ENCODE measurements at places on chromosomes 2 and 18.
A peak's percentile ranks its signal among the peaks of the same experiment; 100 is the strongest.

GRCh38 chr2:239966853-239967552 is 58.1 kb downstream of the NDUFA10 start:
- DNase-seq = no peak

- no peak for DNase-seq
These were observed 700.6 kb upstream of the ZEB2 start for GRCh38 chr2:145220496-145220895.

GRCh38 chr2:85595301-85596025 is at the start of gene RNF181:
TSS of gene RNF181 (plus strand) at chr2:85595745. CDS start at chr2:85595764, 19 bp downstream.
- DNase-seq = peak; percentile 90

DNA sequence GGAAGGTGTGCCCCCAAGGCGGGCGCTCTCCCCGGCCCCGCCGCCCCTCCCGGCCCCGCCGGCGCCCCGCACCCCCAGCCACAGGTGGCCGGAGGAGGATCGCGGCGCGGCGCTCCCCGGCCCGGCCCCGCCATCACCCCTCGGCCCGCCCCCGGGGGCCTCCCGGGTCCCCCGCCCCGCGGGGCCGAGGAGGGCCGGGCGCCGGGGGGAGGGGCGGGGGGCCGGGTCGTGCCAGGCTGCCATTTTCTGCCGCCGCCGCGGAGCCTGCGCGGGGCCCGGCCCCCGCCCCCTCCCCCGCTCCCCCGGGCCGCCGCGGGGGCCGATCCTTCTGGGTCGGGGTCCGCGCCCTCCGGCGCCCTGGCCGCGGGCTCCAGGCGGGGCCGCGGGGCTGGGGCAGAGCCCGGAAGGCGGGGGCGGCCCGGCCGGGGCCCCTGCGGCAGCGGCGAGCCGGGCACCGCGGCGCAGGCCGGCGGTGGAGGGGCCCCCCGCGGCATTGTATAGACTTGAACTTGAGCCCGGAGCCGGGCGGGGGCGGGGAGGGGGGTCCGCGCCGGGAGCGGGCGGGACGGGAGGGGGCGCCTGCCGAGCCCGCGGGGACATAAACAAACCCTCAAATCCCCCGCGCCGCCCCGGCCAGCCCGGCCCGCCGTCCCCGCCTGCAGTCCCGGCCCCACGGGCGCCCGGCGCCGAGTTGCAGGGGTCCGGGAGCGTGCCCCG is 556 bp downstream of the DNMT3A start:
- no peak for DNase-seq

DNA sequence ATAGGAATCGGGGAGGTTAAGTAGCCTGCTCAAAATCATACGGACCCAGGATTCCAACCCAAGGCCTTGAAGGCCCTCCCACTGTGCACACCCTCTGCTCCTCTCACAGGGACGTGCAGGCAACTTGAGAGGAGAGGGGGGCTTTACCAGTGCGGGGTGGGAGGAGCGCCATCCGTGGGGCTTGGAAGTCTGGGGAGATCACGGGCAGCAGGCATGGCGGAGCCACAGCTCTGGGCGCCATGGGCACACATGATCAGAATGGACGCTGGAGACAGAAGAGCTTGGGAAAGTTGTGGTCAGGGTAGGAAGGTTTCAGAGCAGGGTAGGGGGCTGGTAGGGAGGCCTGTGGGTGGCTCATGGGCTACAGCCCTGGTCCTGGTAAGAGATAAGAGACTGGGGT is 70.7 kb downstream of the TFCP2L1 start:
- no peak for DNase-seq

GRCh38 chr18:46167971-46168370 is 63.8 kb downstream of the HAUS1 start:
- DNase-seq = peak; percentile 48

DNA sequence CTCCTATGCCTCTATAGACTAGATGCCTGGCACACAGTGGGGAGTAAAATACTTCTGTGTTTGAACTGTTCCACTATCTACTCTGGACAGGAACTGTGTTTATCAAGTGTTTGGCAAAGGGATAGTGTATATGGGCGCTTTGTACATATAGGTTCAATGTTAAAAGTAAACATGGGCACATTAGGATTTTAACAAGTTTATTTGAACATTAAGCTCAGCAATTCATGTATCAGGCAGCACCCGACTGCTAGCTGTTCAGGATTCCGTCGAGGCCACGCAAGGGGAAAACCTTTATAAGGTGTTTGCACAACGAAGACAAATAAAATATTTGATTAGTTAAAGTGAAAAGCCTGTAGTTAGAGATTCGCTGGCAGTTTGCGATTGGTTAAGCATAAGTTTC is 43.4 kb upstream of the ROCK2 start:
- no peak for DNase-seq

GRCh38 chr2:100820523-100821254 is 750 bp downstream of the NPAS2 start:
- DNase-seq = peak; percentile 39

- DNase-seq = no peak
These were observed 155.5 kb downstream of the ZFP36L2 start for GRCh38 chr2:43070676-43071502.

- DNase-seq = no peak
These were observed 15.3 kb downstream of the CNOT11 start for GRCh38 chr2:101267671-101268656.

DNA sequence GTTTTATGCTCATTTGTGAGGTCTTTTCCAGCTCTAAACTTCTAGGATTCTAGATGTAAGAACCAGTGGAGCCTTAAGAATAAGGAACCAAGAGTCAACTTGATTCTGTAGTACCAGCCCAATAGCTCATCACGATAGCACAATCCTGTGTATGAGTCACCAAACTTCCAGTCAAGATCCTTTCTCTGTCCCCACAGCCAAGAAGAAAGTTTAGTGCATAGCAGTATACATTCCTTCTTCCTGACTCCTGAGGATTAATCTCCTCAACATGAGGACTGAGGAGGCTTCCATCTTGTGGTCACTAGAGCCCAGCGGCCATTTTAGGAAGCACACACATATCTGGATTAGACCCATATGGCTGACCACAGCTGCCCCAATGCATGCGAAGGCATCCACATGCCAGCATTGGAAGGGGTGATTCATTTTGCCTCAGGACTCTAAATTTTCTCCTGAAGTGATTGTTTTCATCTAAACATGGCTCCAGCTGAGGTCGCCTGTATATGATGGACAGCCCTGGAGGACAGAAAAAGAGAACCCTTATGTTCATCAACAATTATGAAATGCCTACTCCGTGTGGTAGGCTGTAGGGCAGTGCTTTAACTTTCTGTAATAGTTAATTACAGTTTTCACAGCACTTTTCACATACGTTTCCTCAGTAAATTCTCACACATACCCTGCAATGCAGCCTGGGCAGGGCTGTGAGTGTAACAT is 53.5 kb downstream of the RASGRP3 start:
- no peak for DNase-seq

DNA sequence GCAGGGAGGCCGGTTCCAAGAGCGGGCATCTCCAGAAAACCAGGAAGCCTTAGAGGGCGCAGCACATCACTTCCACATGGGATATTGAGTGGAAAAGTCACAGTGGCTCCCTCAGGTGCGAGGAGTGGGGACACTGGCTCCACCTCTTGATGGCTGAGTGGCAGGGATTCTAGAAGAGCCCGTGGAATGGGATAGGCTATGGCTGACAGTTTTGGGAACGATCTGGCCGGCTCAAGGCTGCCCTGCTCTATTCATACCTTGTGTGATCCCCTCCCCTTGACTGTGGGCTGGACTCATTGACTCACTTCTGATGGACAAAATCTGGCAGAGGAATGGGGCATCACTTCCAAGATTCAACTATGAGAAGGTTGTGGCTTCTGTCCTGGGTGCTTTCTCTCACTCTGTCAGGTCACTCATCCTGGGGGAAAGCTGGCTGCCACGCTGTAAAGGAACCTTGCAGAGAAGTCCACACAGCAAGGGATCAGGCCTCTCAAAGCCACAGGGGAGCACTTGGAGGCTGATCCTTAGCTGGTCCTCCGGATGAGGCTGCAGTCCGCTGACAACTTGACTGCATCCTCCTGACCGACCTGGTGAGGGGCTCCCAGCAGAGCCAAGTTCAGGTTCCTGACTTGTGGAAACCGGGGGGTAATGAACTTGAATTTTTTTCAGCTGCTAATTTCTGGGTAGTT is 46.7 kb upstream of the HS6ST1 start:
- no peak for DNase-seq

- DNase-seq = no peak
These were observed 22.4 kb downstream of the ZNF532 start for GRCh38 chr18:58886864-58887612.

GRCh38 chr2:240431661-240432424 is 3.6 kb upstream of the GPC1 start:
- peak; percentile 14 for DNase-seq

GRCh38 chr2:28544922-28545589 is 49.2 kb downstream of the PLB1 start:
- DNase-seq = peak; percentile 49

DNA sequence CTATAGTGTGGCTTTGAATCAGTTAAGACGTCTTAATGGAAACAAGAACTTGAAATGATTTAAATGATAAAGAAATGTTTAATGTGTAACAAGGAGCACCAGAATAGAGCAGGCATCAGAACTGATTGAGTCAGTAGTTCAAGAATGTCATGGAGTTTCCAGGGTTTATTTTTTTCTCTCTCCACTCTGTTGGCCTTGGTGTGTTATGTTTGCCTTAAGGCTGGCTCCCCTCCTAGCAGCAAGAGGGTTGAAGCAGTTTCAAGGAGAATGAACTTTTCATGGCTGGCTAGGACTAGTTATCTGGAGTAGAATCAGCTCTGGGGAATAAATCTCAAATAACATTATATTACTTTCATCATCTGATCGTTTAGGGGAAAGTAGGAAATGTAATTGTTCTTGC is 13.4 kb upstream of the GLS start:
- no peak for DNase-seq

GRCh38 chr2:162720559-162721271 is 117.9 kb downstream of the KCNH7 start:
- DNase-seq = no peak

GRCh38 chr18:9210966-9211365 is 74.4 kb downstream of the ANKRD12 start:
- no peak for DNase-seq

GRCh38 chr2:139864821-139865302 is 1084.7 kb upstream of the NXPH2 start:
- DNase-seq = no peak

DNA sequence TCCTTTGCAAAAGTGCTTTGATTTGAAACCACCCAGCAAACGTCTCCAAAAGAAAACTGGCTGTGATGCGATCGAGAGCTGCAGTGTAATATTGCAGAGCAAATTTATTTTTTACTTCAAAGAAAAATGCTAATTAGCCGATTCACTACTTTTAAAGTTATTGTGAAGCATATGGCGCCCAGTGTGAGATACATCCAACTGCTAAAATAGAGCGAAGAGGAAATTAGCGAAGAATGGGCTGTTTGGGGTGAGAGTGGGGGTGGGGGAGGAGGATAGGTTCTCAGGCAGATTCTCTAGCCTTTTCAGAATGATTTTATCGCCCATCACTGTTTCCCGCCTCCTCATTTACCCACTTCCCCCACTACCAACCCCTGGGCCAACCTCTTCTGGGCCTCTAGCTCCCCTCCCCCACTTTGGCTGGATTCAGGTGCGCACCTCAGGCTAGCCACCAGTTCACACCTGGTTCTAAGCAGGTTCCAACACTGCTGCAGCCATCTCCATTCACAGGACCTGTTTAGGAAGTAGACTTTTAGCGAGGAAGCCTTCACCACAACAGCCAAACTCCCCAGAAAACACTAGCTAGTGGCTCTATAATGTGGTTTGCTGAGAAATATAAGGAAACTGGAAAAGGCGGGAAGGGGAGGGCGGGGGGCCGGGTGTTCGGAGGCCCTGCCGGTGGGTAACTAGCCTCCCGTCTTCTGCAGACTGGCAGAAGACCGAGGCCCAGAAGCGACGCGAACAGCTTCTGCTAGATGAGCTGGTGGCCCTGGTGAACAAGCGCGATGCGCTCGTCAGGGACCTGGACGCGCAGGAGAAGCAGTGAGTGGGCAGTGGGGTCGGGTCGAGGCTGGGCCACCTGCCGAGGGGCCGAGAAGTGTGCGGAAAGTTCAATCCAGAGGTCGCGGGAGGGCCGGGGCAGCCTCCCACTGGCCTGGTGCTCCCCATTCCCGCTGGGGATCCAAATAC is 6.0 kb upstream of the OTX1 start:
- DNase-seq = no peak

DNA sequence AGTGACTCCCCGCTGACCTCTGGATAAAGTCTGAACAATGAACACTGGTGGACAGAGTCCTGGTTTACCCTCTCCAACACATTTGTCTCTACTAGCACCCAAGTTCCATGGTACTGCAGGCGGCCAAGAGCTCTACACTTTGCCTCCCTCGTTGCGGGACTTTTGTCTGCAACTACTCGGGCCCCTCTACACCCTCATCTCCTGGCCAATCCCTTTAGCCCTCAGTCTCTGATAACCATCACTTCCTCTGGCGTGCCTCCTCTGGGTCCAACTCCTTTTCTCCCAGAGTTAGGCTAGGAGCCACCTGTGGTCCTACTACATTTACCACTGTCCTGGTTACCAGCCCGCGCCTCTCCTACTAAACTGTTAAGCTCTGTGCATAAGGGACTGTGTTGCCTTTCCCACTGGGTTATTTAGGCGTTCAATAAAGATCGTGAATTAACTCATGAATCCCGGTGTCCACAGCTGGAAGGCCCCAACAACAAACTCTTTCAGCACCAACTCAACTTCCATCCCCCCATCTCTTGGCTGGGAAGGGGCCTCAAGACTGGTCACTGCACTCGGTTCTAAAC is 757 bp downstream of the HDHD2 start:
- peak; percentile 26 for DNase-seq

GRCh38 chr2:176534798-176535466 is 265.7 kb downstream of the MTX2 start:
- no peak for DNase-seq

DNA sequence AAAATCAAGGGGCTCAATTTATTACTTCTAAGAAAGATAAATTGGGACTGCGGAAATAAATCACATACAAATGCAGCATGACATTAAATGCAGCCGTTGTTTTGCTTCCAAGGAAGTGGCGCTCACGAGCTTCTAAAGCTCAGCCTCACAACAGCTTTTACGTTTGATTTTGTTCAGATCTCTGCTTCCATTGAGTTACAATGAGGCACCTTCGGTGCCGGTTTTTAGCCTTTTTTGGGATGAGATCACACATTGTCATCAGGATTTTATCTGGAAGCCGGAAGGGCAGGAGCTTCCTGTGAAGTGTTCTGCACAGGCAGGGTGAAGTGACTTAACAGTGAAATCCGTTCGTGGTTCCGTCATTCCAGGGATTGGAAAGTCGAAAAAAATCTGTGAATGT is 209.8 kb downstream of the DCDC2C start:
- DNase-seq = no peak

- no peak for DNase-seq
These were observed 41.7 kb upstream of the RND3 start for GRCh38 chr2:150528861-150529801.

Measured in activated T-cell treated with anti-CD3 and anti-CD28 coated beads, Interleukin-2, amount 50 U/mL, for 48 hours (primary cell).